Activated CD4-positive, alpha-beta T cell treated with anti-CD3 and anti-CD28 coated beads for 24 hours (primary cell): ENCODE measurements at places on chromosomes 6 and 20.

- no peak for DNase-seq
Measured at GRCh38 chr20:32456869-32457478, 98.8 kb downstream of the ASXL1 start.

DNA sequence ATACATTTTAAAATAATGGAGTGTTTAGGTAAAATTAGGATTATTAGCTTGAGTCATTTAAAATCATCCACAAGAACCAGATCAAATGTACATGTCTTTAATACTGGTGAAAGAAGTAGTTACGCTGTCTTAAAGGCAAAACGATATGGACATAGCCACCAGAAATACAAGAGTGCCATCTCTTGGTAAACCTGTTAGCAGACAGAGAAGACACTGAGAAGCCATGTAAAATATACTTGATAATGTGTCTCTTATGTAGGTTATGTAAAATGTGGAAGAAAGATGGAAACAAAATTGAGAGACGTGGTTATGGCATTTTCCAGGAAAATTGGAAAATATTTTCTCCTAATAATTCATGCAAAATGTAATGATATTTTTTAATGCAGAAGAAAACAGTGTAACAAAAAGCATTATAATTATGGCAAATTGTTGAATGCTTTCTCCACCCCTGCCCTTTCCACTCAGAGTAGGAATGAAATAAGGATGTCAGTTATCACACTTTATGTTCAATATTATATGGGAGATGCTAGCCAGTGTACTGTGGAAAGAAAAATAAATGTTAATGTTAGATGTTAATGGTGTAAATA is 12.2 kb upstream of the SLC17A2 start:
- no peak for DNase-seq

GRCh38 chr6:90508753-90509152 is 78.1 kb downstream of the MAP3K7 start:
- no peak for DNase-seq

DNA sequence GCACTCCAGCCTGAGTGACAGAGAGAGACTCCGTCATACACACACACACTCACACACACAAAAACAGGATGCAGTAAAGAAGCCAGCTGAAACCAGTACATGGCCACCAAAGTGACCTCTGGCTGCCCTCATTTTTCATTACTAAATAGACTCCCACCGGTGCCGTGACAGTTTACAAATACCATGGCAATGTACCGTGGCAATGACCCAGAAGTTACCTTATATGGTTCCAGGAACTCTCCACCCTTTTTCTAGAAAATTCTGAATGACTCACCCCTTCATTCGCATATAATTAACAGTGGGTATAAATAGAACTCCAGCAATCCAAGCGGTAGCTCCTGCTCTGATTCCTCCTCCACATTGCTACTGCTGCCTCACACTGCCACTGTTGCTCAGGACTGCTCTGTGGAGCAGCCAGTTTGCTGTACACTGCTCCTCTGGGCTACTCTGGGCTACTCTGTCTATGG is 57.7 kb downstream of the SNX5 start:
- no peak for DNase-seq
